ENCODE measurements at places on chromosomes 12 and 14. TPM values are rescaled to one million over a fixed set of nuclear protein-coding genes. Genes with fewer than 3 reads are reported as not detected.

DNA sequence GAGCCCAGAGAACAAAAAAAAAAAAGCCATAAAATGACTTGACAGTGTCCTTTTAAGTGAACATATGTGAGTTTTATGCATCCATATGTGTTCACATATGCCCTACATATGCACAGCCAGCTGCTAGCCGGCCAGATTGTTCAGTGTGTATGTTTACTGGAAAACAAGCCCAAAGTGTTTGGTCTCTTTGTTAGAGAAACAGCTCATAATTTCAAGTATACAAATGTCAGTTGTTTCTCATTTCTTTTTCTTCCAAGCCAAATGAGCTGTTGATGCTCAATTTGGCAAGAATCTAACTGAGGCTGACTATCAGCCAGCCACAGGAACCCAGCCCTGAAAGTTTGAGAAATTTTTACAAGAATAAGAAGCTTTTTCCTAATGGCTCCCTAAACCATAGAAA, 60.8 kb upstream of the TSPAN8 start:
- DNase-seq, result no peak

STON2 gene
- 38.8 TPM for total RNA-seq

- DNase-seq, result no peak
Observed at GRCh38 chr12:113942209-113942608, 23.9 kb downstream of the RBM19 start.

ACOT6 gene
- total RNA-seq, result not detected

DNA sequence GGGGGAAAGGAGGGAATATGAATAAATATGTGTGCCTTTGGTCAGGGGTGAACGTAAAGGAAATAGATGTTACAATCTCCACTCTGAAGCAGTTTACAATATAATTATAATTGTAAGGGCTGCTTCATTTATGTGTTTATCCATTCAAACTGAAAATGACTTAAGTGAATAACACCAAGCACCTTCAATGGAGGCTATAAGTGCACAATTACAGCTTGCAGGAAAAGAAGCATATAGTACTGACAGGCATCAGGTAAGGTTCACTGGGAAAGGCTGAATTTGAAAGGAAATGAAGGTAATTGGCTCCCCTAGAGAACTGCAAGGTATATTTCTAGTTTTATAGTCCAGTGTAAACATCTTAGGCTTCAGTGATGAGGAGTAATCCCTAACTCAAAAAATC, 192.7 kb downstream of the STXBP6 start:
- no peak for DNase-seq

DNA sequence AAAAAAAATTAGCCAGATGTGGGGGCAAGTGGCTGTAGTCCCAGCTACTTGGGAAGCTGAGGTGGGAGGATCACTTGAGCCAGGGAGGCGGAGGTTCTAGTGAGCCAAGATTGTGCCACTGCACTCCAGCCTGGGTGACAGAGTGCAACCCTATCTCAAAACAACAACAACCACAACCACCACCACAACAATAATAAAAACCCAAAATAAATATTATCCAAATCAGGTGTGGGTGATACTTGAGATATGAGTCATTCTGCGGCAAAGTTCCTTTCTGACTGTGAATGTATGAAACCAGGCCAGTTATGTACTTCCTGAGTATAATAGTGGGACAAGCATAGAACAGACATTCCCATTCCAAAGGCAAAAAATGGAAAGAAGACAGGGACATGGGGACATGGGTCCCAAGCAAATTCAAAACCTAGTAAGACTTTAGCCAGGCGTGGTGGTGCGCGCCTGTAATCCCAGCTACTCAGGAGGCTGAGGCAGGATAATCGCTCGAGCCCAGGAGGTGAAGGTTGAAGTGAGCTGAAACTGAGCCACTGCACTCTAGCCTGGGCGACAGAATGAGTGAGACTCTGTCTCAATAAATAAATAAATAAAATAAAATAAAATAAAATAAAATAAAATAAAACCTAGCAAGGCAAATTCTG, 9.7 kb upstream of the ERC1 start:
- DNase-seq, result no peak

- DNase-seq, result no peak
Observed at GRCh38 chr14:53967606-53968005, 11.0 kb upstream of the BMP4 start.

DNA sequence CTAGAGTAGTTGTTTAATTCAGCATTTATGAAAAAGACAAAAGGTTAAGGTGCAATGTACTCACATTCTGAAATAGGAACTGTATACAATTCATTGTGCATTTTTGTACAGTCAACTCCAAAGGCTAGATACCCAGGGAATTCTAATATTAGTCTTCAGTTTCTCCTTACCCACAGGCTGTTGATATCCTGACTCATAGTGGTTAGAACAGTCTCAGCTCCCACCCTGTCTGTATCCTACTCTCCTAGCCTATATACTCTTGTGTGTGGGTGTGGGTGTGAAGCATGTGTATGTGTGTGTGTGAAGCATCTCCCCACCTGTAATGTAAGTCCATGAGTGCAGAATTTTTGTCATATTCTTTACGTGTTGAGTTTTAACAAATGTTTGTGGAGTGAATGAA, 229.5 kb downstream of the NAV3 start:
- DNase-seq, result peak; percentile 16

DNA sequence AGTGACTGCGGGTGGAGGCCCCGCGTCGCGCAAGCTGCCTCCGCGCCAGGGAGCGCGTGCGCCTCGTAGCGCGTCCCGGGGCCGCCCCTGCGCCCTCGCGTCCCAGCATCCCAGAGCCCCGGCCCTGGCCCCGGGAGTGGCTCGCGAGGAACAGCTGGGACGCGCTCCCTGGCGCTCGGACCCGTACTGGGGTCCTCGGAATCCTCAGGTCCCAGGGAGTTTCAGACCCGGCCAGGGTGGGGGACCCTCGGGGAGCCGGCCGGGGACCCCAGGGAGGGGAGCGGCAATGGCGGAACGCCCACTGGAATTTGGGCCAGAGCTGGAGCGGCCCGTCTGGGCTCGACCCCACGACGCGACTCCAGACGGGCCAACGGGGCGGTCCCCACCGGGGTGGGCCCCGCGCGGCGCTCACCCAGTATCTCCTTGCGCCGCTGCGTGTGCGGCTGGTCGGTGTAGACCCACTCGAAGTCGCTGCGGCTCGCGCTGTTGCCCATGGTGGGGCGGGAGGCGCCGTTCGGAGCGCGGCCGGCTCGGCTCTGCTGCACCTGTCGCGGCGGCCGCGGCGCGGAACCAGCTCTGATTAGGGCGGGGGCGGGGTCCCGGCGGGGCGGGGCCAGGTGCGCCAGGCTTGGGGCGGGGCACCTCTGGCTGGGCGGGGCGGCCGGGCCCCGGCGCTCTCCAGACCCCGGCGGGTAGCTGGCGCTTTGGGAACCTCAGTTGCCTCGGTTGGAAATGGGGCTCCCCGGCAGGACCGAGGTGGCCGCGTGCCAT, at the start of gene DEGS2:
DEGS2 (minus strand) TSS at position 552 of the 771 bp plus-strand sequence; CDS start at position 494, 58 bp downstream.
- DNase-seq, result no peak

RAD9B gene
- 0.94 TPM for total RNA-seq

GZMB gene
- total RNA-seq, result not detected

- no peak for DNase-seq
Observed at GRCh38 chr12:86660488-86661147, 404.4 kb upstream of the MGAT4C start.

- DNase-seq, result no peak
Observed at GRCh38 chr14:68681256-68682011, 111.4 kb downstream of the ZFP36L1 start.

GRCh38 chr12:124379938-124380754, 85.3 kb downstream of the RFLNA start:
- peak; percentile 52 for DNase-seq

KLHDC2 gene
- total RNA-seq, result 180 TPM

ATN1 gene
- 9.2 TPM for total RNA-seq

STYK1 gene
- total RNA-seq, result 6.7 TPM

DNA sequence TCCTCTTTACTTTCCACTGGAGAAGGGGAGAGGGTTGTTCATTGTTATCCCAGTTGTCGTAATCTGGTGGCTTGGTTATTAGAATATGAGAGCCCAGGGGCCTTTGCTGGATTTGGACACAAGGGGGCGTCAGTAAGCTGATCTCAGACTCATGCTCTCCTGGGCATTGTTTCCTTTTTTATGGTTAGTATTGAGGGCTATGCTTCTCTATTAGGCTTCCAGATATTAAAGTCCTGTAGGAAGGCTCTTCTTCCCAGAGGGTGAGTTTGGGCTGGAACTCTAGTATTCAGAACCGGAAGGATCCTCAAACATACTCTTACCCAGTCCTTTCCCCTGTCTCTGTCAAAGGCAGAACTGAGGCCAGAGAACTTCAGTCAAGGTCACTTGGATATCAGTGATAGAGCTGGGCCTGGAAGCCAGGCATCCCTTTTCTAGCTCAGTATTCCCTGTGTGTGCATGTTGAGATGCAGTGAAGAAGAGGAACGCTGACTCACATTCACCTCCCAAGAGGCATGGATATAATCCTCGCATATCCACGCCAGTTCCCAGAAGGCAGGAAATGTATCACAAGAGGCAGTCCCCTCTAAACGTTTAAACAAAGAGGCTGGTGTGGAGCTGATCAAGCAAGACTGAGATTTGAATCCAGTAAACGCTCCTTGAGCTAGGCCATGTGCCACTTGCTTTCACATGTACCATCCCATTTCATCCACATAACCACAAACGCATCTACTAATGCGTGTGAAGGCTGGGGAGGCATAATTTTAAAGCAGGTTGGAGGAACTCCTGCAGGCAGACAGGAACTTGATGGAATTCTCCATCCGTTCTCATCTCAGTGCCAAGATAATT, 41.6 kb downstream of the UBE3B start:
- DNase-seq, result peak; percentile 22

OR4E2 gene
- total RNA-seq, result not detected

DNA sequence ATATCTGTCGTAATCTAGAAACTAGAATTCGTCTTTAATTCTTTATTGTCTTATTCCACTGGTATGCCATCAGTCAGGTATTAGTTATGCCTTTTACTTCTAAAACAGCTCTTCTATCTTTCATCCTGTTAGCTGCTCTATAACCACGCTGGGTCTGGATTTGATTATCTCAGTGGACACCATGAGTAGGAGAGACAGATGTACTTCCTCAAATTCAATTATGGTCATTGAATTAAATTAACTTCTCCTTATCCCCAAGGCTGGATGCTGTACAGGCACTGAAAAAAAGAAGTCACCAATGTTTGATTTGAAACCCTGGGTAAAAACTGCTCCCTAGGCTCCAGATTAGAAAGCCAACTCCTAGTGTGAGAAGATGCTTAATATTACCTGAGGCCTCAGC, 107.3 kb downstream of the PIK3C2G start:
- DNase-seq, result no peak

DNA sequence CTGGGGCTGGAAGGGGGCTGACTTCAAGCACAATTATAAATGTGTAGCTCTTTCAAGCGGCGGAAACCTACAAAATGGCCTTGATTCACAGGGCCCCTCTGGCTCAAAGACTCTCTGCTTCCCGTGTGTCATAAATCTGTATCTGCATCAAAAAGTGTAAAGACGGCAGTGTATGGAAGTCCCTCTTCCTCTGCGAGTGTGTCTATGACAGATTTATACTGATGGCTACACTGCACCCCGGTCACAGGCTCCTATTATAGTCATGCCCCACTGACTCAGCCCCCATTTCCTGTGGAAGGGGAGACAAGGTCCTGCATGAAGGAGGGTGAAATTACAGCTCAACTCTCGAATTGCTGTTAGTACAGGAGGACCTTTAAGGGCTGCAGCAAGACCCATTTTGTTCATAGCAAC, 68.6 kb downstream of the HMGA2 start:
- no peak for DNase-seq

GRCh38 chr14:95601650-95602049, 66.8 kb downstream of the GLRX5 start:
- no peak for DNase-seq

DNA sequence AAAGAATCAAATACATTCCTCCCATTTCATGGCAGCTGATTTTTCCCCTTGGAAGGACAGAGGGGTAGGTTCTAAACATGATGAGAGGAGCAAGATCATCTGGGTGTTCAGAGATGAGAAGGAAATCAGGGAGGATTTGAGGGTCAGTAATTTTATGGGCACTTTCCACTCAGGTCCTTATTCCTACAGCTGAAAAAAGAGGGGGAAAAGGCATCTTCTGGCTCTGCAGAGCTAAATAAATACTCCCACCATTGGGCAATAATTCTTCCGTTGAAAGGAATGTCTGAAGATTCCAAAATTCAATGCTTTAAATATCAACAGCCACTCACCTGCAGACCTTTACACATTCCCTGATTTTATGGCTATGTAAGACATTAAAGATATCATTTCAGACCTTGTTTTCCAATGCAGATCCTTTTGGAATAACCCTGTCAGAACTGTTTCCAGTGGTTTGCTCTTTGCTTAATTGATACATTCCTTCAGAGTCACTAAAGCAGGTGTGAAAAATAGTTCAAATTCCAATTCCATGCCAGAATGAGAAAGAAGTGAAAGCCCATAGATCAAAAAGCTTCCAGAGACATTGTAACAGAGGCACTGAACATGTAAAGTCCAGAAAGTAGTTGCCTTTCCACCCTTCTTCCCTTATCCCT, 233.3 kb upstream of the KRR1 start:
- DNase-seq, result no peak

DNA sequence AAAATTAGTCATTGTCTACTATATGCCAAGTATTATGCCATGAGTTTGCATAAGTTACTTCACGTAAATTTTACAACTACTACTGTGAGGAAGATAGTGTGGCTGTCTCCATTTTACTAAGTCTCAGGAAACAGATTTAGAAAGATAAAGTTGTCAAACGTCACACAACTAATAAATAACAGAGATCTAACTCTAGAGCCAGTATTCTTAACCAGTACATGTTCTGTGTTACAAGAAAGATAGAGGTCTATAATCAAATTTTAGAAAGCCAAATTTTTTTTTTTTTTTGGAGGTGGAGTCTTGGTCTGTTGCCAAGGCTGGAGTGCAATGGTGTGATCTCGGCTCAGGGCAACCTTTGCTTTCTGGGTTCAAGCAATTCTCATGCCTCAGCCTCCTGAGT, 14.2 kb downstream of the CLEC4C start:
- no peak for DNase-seq

NID2 gene
- total RNA-seq, result 8.9 TPM

GRCh38 chr14:104523546-104523935, 56.0 kb upstream of the C14orf180 start:
- DNase-seq, result no peak

DNA sequence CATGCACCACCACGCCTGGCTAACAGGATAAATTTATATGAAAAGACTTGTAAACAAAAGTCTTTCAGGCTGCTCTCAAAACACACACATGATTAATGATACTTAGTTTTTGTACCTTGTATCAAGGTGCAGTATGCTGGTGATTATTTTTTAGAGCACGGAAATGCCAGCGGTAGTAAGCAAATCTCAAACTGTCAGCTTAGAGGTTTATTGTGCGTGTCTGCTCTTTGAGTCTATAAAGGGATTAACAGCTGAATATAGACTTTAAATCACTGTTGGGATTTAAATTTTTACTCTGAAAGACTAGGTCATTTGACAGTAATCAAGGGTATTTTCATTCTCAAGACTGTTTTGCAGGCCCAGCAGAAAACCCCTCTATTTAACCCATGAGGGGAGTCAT, 50.5 kb downstream of the PLEKHA5 start:
- DNase-seq, result no peak

DNA sequence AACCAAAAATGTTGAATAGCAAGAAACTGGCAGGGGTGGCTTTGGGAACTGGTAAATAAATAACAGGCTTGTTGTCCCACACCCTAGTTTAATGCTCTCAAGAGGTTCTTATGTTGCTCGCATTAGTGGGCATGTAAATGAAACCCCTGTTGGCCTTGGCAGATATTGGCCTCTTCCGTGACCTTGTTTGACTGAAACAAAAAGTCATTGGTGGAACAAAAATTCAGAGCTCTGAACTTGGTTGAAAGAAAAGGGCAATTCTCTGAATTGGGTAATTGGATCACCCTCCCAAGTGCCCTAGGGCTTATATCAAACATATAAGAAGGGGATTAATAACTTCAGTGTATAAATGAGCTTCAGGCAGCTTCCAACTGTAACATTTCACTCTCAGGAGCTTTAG, 426.2 kb downstream of the ZFP36L1 start:
- no peak for DNase-seq
